Pancreas (tissue), 10 donors: ENCODE measurements at places on chromosomes 13 and 19. TPM values are rescaled to one million over a fixed set of nuclear protein-coding genes. Genes with fewer than 3 reads are reported as not detected.

GRCh38 chr19:28972058-28972852 lies 240.7 kb downstream of the UQCRFS1 start:
- no peak overlapping the region for H3K27ac ChIP-seq
- no peak for DNase-seq
- H3K36me3 ChIP-seq = no peaks in the 10 kb centered on the region
- H3K4me1 ChIP-seq = no peaks in the 10 kb centered on the region
- H3K4me3 ChIP-seq = no peak overlapping the region
- no peaks in the 10 kb centered on the region for H3K27me3 ChIP-seq

GRCh38 chr13:54965881-54966280 lies 1937.3 kb downstream of the OLFM4 start:
- H3K4me3 ChIP-seq = no peak overlapping the region
- DNase-seq = no peak
- H3K36me3 ChIP-seq = no peaks in the 10 kb centered on the region
- no peak overlapping the region for H3K27ac ChIP-seq

DNA sequence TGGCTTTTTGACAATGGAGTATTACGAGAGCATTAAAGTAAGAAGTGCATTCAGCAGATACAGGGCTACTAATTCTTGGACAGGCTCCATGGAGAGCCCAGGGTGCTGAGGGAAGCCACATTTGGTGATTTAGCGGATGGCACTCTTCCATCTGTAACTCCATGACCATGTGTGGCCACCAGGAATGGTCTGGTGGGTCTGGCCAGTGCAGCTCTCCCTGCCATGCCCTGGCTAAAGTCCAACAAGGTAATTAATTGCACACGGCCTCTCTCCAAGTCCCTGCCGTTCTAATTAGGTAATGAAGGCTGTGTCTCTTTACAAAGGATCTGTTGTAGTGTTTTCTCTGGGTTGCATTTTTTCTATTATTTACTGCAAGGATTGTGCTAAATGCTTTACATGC lies 4.3 kb upstream of the ZFR2 start:
- DNase-seq = no peak
- no peak overlapping the region for H3K4me3 ChIP-seq
- H3K27ac ChIP-seq = no peak overlapping the region
- H3K36me3 ChIP-seq = no peaks in the 10 kb centered on the region
- no peaks in the 10 kb centered on the region for H3K27me3 ChIP-seq

The TEX101 gene
- not detected for total RNA-seq

The SLC7A1 gene
- 32.1 TPM for total RNA-seq

The SBNO2 gene
- total RNA-seq = 21.9 TPM

DNA sequence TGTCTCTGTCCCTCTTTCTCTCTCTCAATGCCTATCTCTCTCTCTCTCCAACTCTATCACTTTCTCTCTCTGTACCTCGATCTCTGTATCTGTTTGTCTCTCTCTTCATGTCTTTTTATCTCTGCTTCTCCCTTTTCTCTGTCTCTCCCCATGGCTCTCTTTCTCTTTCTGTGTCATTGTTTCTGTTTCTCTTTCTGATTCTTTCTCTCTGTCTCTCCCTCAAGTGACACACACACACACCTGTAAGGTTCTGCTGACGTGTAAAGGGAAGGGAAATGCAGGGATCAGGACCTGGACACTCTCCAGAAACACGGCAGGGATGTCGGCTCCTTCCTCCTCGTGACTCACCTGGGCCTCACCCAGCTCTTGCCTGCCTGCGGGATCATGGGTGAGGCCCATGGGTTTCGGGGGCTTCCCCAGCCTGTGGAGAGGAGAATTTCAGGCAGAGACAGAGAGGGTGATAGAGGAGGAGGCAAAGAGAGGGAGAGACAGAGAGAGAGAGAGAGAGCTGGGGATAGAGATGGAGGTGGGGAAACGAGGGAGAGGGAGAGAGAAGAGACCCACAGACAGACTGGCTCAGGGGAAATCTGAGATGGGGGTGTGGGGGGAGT lies 5.4 kb upstream of the PLAUR start:
- no peak overlapping the region for H3K27ac ChIP-seq
- peak; percentile 59 for DNase-seq
- H3K36me3 ChIP-seq = no peaks in the 10 kb centered on the region
- H3K4me1 ChIP-seq = peaks cover 2% of the 10 kb centered on the region
- no peak overlapping the region for H3K4me3 ChIP-seq
- no peaks in the 10 kb centered on the region for H3K27me3 ChIP-seq

The KLK5 gene
- total RNA-seq = not detected

DNA sequence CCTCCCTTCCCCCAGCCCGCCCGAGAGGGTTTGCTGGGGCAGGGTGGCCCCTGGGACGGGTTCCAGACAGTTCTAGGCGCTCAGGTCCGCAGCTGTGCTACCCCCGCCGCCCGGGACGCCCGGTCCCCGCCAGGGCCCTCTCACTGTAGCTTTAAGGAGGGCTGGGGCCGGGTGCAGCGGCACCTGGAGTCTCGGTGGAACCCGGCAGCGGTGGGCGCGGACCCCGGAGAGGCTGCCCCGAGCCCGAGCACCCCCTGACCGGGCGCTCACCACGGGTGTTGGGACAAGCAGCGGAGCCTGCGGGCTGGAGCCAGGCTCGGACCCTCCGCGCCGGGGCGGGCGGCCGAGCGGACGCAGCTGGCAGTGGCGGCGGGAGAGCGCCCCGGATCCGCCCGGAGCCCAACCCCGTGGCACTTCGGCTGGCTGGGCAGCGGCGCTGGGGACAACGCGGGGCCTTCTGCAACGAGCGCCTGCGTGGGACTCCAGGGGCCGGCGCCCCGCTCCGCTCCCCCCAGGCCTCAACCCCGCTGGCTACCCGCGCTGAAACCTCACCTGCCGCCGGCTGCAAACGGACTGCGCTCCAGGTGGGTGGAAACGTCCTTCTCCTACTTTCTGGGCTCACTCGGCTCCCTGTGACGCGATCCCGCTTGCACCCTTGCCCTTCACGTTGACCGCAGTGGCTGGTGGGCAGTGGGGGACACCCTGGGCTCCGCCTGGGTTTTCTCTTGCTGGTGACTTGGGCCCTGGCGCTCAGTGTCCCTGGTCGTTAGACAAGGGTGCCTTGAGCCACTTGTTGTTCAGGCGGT lies 81.1 kb downstream of the ZNF429 start:
- H3K27me3 ChIP-seq = no peaks in the 10 kb centered on the region
- H3K4me1 ChIP-seq = peaks cover 25% of the 10 kb centered on the region
- peak; percentile 72 for DNase-seq
- H3K4me3 ChIP-seq = peak overlapping the region; percentile 91
- H3K27ac ChIP-seq = peak overlapping the region; percentile 99
- H3K36me3 ChIP-seq = no peaks in the 10 kb centered on the region

The SLC10A2 gene
- total RNA-seq = not detected

- H3K27ac ChIP-seq = no peak overlapping the region
- no peak for DNase-seq
- H3K4me1 ChIP-seq = no peaks in the 10 kb centered on the region
- no peaks in the 10 kb centered on the region for H3K36me3 ChIP-seq
Measured at GRCh38 chr13:32471187-32471922, 43.4 kb upstream of the N4BP2L1 start.

The SLC5A5 gene
- not detected for total RNA-seq

The HPN gene
- total RNA-seq = 146 TPM

The KLK4 gene
- total RNA-seq = not detected

DNA sequence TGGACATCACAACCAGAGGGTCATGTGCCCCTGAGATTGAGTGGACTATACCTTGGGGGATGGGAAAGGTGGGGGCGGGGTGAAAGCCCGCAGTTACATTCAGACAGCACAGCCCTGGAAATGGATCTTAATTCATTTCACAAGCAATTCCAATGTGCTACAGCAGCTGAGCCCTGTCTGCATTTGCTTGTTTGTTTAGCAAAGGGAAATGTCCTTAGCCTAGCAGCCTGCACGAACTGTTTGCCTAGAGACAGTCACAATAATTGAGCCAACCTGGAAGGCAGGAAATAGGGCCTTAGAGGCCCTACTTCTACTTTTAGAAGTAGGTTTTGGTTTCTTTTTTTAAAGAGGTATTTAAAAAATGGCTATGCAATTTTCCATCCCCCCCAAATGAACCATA lies 177.3 kb upstream of the KL start:
- H3K4me1 ChIP-seq = no peaks in the 10 kb centered on the region
- H3K27me3 ChIP-seq = no peaks in the 10 kb centered on the region
- H3K27ac ChIP-seq = no peak overlapping the region
- H3K36me3 ChIP-seq = no peaks in the 10 kb centered on the region
- no peak overlapping the region for H3K4me3 ChIP-seq

- no peaks in the 10 kb centered on the region for H3K4me1 ChIP-seq
- no peaks in the 10 kb centered on the region for H3K36me3 ChIP-seq
- no peaks in the 10 kb centered on the region for H3K27me3 ChIP-seq
- H3K27ac ChIP-seq = no peak overlapping the region
- no peak for DNase-seq
Measured at GRCh38 chr19:19597809-19598306, 20.6 kb downstream of the PBX4 start.
